Activated CD4-positive, CD25-positive, alpha-beta regulatory T cell treated with anti-CD3 and anti-CD28 coated beads, Interleukin-2, amount 50 U/mL, for 24 hours (primary cell): ENCODE measurements at places on chromosomes 2 and 18.

GRCh38 chr2:43224571-43225092, 1.8 kb downstream of the ZFP36L2 start:
- ATAC-seq = no peak

- ATAC-seq = no peak
These were observed 91.9 kb upstream of the RASGRP3 start for GRCh38 chr2:33384599-33384961.

- ATAC-seq = no peak
These were observed 103.2 kb downstream of the KLHL14 start for GRCh38 chr18:32669549-32670165.

- no peak for ATAC-seq
These were observed 39.2 kb upstream of the RNU4ATAC start for GRCh38 chr2:121491518-121491917.

GRCh38 chr2:64461271-64462058, 7.5 kb downstream of the LGALSL start:
- ATAC-seq = no peak

- no peak for ATAC-seq
These were observed 22.6 kb downstream of the NR4A2 start for GRCh38 chr2:156309917-156310316.

- ATAC-seq = peak; percentile 33
These were observed 24.0 kb downstream of the CERKL start for GRCh38 chr2:181632733-181633401.

GRCh38 chr2:121002597-121002996, 266.9 kb downstream of the GLI2 start:
- ATAC-seq = no peak

- ATAC-seq = no peak
These were observed 58.4 kb upstream of the CAVIN2 start for GRCh38 chr2:191905336-191905735.

DNA sequence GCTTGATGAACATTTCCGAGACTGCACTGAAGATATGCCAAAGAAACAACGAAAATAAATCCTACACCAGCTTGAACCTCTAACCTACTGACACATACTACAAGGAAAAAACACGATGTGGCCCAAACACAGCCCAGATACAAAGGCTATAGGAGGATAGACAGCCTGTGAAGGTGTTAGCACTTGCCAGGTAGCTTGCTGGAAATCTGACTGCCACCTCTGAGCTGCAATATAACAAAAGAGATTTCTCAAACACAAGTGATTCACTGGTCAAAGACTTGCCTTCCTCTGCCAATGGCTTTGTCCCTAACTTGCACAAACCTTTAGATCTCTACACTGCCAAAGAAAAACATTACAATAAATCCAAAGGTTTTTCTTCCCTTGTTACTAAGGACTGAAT, 21.1 kb downstream of the CFAP210 start:
- no peak for ATAC-seq

DNA sequence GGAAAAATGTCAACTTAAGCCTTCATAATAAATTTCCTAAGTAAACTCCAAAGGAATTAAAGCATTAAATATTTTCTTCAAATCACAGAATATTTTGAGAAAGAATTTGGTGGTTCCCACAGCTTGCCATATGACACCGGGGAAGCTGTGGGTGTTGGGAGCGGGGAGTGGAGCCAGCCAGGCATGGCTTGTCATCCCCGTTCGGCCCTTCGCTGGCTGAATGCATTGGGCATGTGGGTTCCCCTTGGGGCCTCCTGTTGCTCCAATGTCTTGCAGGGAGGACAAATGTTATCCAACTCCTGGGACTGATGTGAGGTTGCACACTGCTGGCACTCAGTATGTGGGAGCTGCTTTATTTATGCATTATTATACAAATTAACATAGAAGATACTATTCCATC, 18.6 kb downstream of the NGEF start:
- no peak for ATAC-seq

DNA sequence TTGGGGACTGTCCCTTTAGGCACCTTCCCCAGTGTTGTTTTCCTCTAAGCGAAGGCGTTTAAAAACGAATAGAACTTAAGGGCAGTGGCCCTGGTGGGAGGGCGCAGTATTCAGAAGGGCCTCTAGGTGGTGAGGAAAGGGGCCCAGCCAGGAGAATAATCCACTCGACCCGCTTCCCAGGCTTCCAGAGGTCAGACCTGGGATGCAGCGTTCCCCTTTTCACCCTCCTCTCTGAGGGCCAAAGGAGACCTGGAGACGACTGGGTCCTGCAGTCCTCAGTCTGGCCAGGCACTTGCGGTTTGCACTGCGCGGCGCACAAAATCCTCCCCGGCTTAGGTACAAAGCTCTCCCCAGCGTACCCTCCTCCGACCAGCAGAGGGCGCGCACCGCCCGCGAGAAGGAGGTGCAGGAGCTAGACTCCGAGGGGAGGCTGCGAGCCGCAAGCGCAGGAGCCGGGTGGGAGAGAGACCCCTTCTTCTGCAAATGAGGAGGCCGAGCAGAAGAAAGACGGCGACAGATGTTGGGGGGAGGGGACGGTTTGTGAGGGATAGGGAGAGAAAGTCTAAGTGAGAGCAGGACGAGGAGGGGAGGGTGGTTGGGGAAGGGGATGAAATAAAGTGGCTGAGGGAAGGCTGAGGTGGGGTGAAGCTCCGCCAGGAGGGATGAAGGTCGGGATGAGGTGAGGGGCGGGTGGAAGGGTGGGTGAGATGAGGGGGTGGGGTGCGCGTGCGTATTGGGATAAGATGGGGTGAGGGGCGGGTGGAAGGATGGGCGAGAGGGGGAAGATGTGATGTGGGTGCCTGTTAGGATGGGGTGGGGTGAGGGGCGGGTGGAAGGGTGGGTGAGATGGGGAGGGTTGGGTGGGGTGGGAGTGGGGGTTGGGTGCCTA, 4.9 kb downstream of the FEV start:
- ATAC-seq = peak; percentile 93

- no peak for ATAC-seq
These were observed 27.2 kb downstream of the SNED1 start for GRCh38 chr2:241025639-241026038.

GRCh38 chr18:12599543-12599942, 58.4 kb downstream of the SPIRE1 start:
- no peak for ATAC-seq

- no peak for ATAC-seq
These were observed 92.6 kb upstream of the ITGA4 start for GRCh38 chr2:181364492-181365170.

DNA sequence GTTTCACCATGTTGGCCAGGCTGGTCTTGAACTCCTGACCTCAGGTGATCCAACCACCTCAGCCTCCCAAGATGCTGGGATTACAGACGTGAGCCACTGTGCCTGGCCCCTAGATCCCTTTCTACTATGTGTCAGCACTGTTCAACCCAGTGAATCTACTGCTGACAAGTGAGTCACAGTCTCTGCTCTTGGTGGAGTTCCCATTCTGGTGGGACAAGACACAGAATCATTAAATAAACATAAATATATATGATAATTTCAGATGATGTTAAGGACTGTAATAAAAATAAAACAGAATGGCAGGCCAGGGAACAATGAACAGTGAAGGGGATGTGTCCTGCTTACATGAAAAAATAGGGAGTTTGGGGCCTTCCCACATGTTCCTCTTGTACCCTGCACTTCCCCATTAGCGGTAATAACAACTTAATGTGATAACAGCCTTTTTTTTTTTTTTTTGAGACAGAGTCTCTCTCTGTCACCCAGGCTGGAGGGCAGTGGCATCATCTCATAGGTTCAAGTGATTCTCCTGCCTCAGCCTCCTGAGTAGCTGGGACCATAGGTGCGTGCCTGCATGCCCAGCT, 112.2 kb downstream of the CPO start:
- no peak for ATAC-seq

GRCh38 chr2:23464156-23464555, 79.2 kb downstream of the KLHL29 start:
- no peak for ATAC-seq

DNA sequence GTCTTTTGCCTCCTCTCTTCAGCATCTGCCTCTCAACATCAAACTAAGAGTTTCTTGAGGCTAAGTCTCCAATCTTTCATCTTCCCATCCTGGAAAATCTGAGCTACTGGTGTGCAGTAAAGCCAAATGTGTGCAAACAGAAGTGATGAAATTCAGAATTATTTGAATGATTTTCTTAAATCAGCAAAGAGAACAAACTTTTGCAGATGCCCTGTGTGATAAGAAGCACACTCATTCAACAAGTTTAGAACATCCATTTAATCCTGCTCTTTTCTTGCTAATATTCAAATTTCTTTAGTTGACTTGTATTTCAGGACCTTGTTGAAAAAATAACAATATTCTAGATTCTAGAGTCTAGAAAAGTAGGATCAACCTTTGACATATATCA, 1374.9 kb upstream of the CELF4 start:
- ATAC-seq = peak; percentile 47

DNA sequence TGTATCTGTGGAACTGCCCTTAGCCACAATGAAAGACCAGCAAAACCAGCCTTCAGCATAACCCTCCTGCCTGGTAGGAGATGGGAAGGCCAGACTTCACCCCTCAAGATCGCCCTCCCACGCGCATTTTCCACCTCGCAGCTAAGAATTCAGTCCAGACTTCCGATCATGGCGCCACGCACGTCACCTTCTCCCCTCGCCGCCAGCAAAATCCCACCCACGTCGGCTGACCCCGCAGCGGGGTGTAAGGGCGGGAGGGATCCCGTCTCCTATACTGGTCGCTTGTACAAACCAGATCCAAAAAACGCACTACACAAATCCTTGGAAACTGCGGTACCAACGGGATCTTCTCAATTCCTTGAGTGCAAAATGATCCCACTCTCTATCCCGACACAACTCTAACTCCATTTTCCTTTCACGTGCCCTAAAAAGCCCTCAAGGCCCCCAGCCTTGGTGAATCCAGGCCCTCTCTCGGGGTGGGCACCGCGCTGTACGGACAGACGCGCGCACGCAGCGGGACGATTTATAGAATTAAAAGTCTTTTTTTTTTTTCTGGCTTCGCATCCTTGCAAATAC, 1.0 kb upstream of the BMPR2 start:
- ATAC-seq = peak; percentile 2
